Activated CD8-positive, alpha-beta memory T cell treated with anti-CD3 and anti-CD28 coated beads for 4 hours (primary cell): ENCODE measurements at places on chromosomes 4 and X.

- no peak for DNase-seq
Observed at GRCh38 chr4:184972991-184973390, 45.3 kb upstream of the HELT start.

GRCh38 chr4:48909697-48910096 lies 3.1 kb upstream of the OCIAD2 start:
- DNase-seq, result no peak

GRCh38 chr4:15110120-15110571 lies 107.9 kb downstream of the CPEB2 start:
- no peak for DNase-seq

GRCh38 chr4:102692474-102692873 lies 68.3 kb downstream of the MANBA start:
- no peak for DNase-seq

DNA sequence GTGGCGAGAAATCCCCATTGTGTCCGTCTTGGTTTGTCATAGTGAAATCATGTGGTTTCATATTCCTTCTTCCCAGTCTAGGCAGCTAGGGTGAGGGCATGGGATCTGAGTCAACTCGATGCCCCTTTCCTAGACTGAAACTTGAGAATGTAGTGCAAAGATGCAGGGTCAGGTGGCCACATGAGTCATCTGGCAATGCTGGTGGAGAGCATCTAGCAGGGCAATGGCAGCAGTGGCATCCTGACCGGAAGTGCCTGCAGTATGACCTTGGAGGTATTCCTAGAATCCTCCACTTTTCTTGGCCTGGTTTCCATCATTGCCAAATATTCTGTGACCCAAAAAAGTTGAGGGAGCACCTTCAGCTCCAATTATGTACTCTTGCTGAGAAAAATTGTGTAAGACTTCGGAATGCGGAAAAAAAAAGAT lies 39.1 kb upstream of the TMEM184C start:
- no peak for DNase-seq

- DNase-seq, result no peak
Observed at GRCh38 chr4:182560358-182560757, 317.2 kb downstream of the TENM3 start.

DNA sequence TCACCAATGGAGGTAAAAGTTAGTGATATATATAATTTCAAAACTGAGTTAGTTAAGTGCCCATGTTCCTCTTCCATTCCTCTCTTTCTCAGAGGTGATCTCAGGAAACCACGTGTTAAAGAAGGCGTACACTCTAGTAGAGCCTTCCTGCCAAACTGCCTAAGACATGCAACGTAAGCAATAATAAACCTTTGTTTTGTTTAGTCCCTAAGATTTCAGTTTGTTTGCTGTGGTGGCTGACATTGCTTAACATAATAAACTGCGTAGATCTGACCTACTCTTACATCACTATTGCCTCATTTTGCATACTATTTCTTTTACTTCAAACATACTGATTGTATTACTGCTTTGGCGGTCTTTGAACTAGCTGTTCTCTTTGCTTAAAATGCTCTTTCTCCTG lies 99.2 kb downstream of the JADE1 start:
- DNase-seq, result no peak

GRCh38 chrX:129423191-129423590 lies 100.1 kb downstream of the SMARCA1 start:
- DNase-seq, result no peak

DNA sequence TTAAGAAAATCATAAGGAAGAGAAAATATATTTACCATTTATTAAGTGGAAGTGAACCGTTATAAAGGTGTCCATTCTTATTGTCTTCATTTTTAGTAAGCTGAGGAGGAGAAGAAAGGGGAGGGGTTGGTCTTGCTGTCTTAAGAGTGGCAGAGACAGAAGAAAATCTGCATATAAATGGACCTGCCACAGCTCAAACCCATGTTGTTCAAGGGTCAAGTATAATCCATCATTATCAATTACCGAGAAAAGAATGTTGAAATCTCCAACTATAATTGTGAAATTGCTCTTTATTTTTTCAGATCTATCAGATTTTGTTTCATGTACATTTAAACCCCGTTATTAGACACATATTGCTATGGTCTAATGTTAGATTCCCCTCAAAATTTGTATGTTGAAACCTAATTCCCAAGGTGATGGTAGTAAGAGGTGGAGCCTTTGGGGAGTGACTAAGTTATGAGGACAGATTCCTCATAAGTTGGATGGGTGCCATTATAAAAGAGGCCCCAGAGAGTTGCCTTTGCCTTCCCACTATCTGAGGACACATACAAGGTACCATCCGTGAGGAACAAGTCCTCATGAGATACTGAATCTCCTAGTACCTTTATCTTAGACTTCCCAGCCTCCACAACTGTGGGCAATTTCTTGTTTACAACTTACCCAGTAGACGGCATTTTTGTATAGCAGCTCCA lies 58.5 kb upstream of the SMAD1 start:
- DNase-seq, result no peak

- DNase-seq, result no peak
Observed at GRCh38 chr4:138972956-138973801, 42.4 kb upstream of the NOCT start.

DNA sequence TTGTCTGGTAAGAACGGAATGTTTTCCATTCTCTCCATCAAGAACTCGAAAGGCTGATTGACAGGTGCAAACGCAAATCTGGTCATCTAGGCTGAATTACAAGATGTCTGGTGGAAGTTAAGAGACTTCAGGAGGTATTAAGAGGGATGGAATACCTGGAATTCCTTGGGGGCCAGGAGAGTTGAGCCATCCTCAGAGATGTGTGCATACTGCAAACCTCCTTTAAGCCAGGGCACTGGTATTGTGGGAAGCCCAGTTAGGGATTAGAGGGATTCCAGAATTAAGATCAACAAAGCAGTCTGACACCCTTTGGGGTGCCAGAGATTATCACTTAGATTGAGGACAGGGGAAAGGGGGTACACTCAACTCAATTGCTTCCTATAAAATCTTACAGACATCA lies 151.4 kb downstream of the VCX3A start:
- DNase-seq, result no peak

DNA sequence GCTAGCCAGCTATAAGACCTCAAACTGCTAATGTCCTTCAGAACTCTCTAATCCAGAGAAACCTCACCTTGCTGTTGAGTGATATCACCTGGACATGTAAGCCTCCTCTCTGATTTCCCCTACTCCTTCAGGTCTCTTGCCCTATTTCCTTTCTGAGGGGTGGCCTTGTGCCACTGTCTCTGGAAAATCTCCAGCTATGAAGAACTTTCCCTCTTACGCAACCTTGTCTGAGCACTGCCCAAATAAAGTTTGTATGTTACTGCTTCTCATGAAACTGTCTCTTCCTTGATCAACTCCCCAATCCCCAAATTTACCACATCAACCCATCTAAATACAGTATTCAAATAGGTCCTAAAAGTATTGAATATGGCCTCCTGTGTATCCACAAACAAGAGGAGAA lies 53.5 kb upstream of the VEGFD start:
- DNase-seq, result no peak

DNA sequence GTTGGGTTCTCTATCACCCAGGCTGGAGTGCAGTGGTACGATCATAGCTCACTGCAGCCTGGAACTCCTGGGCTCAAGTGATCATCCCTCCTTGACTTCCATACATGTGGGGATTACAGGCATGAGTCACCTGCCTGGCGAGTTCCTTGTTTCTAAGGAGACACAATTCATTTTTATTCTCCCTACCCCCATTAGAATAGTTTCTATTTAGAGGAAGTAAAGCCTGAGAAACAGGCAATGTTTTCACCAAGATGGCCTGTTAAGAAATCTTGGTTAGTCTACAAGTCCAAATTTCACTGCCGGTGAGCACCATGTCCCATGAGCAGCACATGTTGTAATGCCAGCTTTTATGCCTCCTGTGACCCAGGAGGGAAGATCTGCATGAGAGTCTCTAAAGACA lies 5.7 kb downstream of the CYBB start:
- no peak for DNase-seq

- no peak for DNase-seq
Observed at GRCh38 chrX:50111742-50112141, 89.1 kb downstream of the AKAP4 start.

- DNase-seq, result no peak
Observed at GRCh38 chr4:148124512-148124911, 317.7 kb downstream of the NR3C2 start.

DNA sequence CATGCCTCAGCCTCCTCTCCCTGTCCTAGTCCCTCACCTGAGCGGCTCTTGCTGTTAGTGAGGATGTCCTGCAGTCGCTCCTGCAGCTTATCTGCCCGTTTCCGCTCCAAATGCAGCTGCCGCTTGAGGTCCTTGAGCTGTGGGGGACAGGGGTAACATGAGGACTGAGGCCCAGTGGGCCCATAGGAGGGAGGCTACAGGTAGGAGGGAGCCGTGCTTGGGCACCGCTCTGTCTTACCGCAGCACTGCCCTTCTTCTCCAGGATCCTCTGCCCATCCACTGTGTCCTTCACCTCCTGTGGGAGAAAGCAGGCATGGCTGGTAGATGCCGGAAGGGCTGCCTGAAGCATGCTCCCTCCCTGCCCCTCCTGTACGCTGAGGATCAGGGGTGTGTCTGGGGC lies 9.5 kb upstream of the KCND1 start:
- DNase-seq, result no peak

GRCh38 chr4:169184236-169184635 lies 86.5 kb downstream of the SH3RF1 start:
- DNase-seq, result no peak
